ENCODE measurements at places on chromosomes 12 and 14. TPM values are rescaled to one million over a fixed set of nuclear protein-coding genes. Genes with fewer than 3 reads are reported as not detected.

The FAM222A gene
- total RNA-seq, result 0.24 TPM

The LMNTD1 gene
- total RNA-seq, result not detected

The PLA2G1B gene
- not detected for total RNA-seq

The ENDOU gene
- total RNA-seq, result not detected

The SLC24A4 gene
- total RNA-seq, result not detected

The FICD gene
- total RNA-seq, result 1.9 TPM

The TMEM30B gene
- total RNA-seq, result 20.5 TPM

The POU6F1 gene
- total RNA-seq, result 0.64 TPM

The GALNT4 gene
- total RNA-seq, result 9.0 TPM

The HAL gene
- 0.24 TPM for total RNA-seq

The PTPRO gene
- total RNA-seq, result 0.24 TPM

The BICDL1 gene
- total RNA-seq, result 9.0 TPM

The RD3L gene
- not detected for total RNA-seq

The MYH6 gene
- not detected for total RNA-seq

The TDRD9 gene
- 1.3 TPM for total RNA-seq

The KERA gene
- total RNA-seq, result not detected

The CEBPE gene
- total RNA-seq, result not detected

The PRIM1 gene
- total RNA-seq, result 9.0 TPM

The KITLG gene
- 30.9 TPM for total RNA-seq

The REC8 gene
- 1.7 TPM for total RNA-seq

The ATP2B1 gene
- 69.2 TPM for total RNA-seq

The PLBD2 gene
- total RNA-seq, result 25.8 TPM

The VRTN gene
- not detected for total RNA-seq

The C3AR1 gene
- total RNA-seq, result not detected

The AMIGO2 gene
- total RNA-seq, result 103 TPM

The TAS2R30 gene
- 2.8 TPM for total RNA-seq

The GCH1 gene
- total RNA-seq, result 12.5 TPM

The ACADS gene
- total RNA-seq, result 13.4 TPM

The TOX4 gene
- total RNA-seq, result 22.2 TPM

The SLC17A8 gene
- not detected for total RNA-seq
